ENCODE measurements at places on chromosomes 6 and 20.

GRCh38 chr6:31538805-31539400, 2.9 kb downstream of the DDX39B start:
- DNase-seq = no peak

DNA sequence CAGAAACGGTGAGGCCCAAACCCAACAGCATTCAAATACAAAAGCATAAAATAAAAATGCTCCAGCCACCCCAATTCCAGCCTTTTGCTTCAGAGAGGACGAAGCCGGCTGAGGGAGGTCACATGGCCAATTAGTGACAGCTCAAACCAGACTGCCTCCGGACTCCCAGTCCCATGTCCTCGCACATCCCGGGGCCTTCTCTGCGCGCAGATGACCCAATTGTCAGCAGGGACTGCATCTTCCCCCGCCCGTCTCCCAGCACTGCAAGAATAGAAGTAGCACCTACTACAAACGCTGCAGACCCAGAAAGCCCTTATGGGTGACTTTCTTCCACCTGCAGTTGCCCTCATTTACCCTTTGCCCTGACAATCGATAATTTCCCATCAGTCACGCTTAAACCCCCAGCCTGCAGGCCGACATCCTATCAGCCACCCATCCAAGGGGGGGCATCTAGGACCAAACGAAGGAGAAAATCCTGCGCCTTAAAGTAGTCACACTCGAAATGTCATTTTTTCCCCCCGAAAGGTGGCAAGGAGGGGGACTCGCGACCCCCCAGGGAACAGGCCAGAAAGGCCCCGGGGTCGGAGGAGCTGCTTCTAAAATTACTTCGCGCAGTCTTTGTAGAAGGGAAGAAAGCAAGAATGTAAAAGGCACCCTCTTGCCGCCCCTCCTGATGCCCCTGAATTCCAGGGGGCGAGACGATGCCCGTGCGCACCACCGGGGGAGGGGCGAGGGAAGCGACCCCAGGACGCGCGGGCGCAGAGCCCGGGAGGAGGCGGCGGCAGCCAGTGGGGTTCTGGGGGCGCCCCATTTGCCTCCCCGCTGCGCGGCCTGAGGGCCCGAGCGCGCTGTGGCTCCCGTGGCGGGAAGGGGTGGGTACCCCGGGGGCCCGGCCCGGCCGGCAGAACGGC, 792 bp downstream of the SLC23A2 start:
- DNase-seq = no peak

DNA sequence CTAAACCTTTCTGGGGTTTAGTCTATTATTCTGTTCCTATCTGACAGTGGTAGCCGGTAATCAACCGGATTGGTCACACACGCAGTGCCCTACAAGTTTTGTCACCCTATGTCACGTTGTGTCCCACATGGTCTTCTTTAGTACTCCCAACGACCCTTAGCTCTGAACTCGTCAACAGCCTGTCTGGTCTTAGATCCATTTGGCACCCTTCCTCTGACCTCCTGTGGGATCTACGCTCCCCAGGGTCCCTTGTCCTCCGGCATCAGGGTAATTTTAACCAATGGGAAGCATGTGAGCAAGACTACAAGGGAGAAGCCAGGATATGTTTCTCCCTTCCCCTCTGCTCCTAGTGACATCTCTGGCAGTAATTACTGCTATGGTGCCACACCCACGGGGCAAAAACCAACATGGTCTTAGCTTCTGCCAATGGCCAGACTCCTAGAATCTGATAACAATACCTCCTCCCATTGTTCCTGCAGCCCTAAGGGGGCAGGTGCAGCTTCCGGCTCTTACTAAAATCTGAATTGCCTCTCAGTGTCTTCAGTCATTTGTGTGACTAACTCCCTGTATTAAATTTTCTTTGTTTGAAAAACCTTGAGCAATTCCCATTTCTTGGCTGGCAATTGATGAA, 56.6 kb downstream of the MAFB start:
- no peak for DNase-seq

DNA sequence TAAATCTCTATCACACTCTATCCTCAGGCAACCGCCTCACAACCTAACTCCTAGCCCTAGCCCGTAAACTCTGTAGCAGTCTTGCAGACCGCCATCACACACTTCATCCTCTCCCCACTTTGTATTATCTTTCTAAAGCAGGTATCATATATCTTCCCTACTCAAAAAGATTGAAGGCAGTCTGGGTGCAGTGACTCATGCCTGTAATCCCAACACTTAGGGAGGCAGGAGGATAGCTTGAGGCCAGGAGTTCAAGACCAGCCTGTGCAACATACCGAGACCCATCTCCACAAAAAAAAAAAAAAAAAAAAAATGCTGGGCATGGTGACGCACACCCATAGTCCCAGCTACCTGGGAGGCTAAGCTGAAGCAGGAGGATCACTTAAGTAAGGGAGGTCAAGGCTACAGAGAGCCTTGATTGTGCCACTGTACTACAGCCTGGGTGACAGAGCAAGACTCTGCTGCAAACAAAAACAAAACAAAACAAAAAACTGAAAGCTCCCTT, 22.9 kb downstream of the RANBP9 start:
- no peak for DNase-seq

- no peak for DNase-seq
These were observed 260.0 kb downstream of the MMUT start for GRCh38 chr6:49202924-49203536.

- DNase-seq = no peak
These were observed 8.9 kb downstream of the EHMT2 start for GRCh38 chr6:31888276-31889258.

DNA sequence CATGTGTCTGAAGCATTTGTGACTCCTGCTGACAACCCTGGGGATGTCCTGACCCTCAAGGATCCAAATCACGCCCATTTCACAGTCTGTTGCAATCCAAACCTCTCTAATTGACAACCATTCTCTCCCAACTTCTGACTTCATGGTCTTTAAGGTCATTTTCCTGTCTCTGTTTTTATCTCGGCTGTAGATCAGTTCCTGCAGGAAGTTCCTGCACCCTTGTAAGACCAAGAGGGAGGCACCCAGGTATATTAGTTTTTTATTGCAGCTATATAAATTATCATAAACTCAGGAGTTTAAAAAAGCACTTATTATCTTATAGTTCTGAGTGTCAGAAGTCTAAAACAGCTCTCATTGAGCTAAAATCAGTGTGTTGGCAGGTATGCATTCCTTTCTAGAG, 166.8 kb downstream of the BTBD3 start:
- no peak for DNase-seq

- peak; percentile 91 for DNase-seq
These were observed 18.3 kb upstream of the TRAM2 start for GRCh38 chr6:52595000-52595795.

DNA sequence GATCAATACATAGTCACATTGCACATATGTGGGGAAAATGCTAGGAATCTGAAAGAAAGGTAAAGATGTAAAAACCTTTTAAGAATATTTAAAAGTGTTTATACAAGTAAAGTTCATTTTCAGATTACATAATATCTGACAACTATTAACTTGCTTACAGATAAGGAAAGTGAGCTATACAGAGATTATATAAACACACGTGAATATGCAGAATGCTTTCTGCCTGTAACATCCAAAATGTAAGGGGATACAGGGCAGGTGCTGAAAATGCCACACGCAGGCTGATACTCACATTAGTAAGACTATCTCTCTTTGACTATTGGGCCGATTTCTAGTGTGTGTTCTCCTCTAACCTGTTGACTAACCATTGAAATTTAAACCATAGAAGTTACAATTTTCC, 17.9 kb upstream of the MAP7 start:
- no peak for DNase-seq
